ENCODE measurements at places on chromosomes 7 and 10. TPM values are rescaled to one million over a fixed set of nuclear protein-coding genes. Genes with fewer than 3 reads are reported as not detected.

The STK31 gene
- polyA plus RNA-seq, result not detected

The PGAM2 gene
- polyA plus RNA-seq, result 0.16 TPM

The FFAR4 gene
- not detected for polyA plus RNA-seq

GRCh38 chr7:46191776-46192175 lies 270.7 kb upstream of the IGFBP3 start:
- DNase-seq, result peak; percentile 64
